Stimulated activated CD8-positive, alpha-beta memory T cell treated with anti-CD3 and anti-CD28 coated beads, Interleukin-15, amount 100 ng/mL, for 1 hour (primary cell): ENCODE measurements at places on chromosomes 2 and 18.

- DNase-seq = no peak
These were observed 242.1 kb downstream of the GLI2 start for GRCh38 chr2:120977582-120978358.

- no peak for DNase-seq
These were observed 24.2 kb upstream of the SCYGR1 start for GRCh38 chr2:227411990-227412350.

GRCh38 chr2:237268004-237268708 is 145.8 kb downstream of the COL6A3 start:
- no peak for DNase-seq

DNA sequence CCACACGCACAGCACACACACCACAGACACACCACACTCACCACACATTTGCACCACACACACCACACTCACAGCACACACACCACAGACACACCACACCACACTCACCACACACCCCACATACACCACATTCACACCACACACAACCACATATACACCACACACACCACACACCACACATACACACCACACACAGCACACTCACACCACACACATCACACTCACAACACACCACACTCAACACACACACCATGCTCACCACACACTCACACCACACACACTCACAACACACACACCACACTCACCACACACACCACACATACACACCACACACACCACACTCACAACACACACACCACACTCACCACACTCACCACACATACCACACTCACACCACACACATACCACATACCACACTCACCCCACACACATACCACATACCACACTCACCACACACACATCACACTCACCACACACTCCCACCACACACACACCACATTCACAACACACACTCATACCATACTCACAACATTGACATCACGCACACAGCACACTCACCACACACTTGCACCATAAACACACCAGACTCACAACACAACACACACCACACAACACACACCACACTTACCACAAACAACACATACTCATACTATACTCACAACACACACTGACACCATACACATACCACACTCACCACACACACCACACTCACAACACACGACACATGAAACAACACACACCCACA is 60.0 kb downstream of the SDC1 start:
- DNase-seq = no peak

- DNase-seq = peak; percentile 45
These were observed 67.4 kb downstream of the STEAP3 start for GRCh38 chr2:119290859-119291587.

- no peak for DNase-seq
These were observed 42.8 kb downstream of the KLHL14 start for GRCh38 chr18:32730068-32730467.

DNA sequence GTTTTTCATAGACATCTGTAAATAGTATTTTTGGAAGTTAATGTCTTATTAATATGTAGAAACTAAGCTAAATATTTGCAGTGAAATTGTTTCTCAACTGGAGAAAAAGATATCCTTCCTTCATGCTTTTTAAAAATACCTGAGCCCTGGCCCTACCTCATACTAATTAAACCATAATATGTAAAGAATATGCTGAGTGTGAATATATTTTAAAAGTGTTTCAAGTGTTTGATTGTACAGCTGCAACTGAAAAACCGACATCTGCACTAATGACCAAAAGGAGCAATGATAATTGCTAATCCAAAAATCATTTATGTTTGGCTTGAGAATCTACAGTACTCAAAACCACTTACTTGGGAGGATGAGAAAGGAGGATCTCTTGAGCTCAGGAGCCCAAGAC is 156.7 kb downstream of the MBD5 start:
- no peak for DNase-seq

GRCh38 chr2:144358979-144359541 is 160.9 kb downstream of the ZEB2 start:
- DNase-seq = no peak

DNA sequence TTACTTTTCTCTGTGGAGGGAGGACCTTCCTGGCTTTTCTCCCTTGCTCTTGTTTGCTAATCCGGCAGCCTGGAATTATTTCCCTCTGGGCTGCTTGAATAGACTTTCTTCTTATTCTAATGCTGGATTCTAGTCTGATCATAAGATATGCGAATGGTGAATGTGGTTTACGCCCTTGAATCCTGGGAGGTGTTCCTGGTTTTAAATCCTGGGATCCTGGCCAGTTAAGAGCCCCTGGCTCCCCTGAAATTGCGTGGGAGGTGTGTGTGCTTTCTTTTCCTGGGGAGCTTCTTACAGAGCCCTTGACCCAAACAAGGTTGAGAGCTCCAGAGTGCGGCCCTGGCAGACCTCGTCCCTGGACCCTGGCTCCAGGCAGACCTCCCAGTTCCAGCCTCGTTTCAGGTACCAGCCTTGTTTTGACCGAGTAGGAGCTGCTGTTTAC is 2.8 kb downstream of the SH3BP4 start:
- DNase-seq = no peak

DNA sequence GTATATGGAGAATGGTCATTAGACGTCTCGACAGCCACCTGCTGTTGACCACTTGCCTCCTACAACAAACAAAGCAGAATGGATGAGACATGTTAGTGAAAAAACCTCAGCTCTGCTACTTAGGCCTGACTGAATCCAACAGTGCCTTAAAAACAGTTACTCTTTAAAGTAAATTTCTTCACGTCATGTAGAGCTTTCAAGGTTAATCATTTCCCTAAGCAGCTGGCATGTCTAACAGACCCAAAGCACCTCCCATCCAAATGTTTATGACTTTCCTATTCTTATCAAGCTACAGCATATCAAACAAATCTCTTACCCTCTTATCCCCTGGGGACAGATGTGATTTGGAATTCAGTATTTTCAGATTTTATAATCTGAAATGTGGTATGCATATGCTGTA is 75.6 kb upstream of the ITGB6 start:
- no peak for DNase-seq

- no peak for DNase-seq
These were observed 294.0 kb upstream of the HS6ST1 start for GRCh38 chr2:128612628-128613027.
